ENCODE measurements at places on chromosomes 11 and 22.

GRCh38 chr11:66879583-66879982, 22.7 kb downstream of the LRFN4 start:
- no peak for DNase-seq

GRCh38 chr11:2830886-2831285, 54.7 kb downstream of the CDKN1C start:
- no peak for DNase-seq

- DNase-seq: no peak
These were observed 17.6 kb downstream of the SLC22A12 start for GRCh38 chr11:64608636-64609035.

GRCh38 chr11:14634813-14635212, 8.8 kb upstream of the PDE3B start:
- no peak for DNase-seq

DNA sequence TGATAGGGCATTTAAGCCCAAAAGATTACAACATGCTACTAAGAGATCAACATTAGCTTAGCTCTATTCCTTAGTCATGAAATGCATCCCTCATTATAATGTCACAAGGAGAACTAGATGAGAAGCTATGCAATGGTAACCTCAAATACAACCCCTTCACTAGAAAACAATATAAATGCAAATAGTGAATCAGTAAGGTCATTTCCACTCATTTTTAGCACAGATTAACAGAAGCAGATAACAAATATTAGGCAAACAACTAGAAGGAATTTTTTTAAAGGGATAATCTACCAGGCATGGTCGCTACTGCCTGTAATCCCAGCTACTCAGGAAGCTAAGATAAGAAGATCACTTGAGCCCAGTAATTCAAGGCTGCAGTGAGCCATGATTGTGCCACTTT, 28.2 kb downstream of the SIK3 start:
- DNase-seq: no peak

DNA sequence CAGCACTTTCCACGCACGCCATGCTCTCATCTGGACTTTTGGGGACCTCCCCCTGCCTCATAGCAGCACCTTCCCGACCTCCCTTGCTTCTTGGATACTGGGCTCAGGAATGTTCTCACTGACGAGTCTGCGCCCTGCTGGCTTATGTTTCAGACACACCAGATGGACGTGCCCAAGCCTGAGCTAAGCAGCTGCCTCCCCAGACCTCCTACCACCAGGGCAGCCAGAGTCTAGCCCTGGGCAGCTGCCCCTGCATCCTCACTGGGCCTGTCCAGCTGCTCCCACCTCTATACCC, 13.2 kb upstream of the RGL4 start:
- no peak for DNase-seq

GRCh38 chr22:40499209-40499623, 128.8 kb downstream of the SGSM3 start:
- DNase-seq: peak; percentile 82

- no peak for DNase-seq
These were observed 430 bp downstream of the CDC42EP1 start for GRCh38 chr22:37560608-37561211.

DNA sequence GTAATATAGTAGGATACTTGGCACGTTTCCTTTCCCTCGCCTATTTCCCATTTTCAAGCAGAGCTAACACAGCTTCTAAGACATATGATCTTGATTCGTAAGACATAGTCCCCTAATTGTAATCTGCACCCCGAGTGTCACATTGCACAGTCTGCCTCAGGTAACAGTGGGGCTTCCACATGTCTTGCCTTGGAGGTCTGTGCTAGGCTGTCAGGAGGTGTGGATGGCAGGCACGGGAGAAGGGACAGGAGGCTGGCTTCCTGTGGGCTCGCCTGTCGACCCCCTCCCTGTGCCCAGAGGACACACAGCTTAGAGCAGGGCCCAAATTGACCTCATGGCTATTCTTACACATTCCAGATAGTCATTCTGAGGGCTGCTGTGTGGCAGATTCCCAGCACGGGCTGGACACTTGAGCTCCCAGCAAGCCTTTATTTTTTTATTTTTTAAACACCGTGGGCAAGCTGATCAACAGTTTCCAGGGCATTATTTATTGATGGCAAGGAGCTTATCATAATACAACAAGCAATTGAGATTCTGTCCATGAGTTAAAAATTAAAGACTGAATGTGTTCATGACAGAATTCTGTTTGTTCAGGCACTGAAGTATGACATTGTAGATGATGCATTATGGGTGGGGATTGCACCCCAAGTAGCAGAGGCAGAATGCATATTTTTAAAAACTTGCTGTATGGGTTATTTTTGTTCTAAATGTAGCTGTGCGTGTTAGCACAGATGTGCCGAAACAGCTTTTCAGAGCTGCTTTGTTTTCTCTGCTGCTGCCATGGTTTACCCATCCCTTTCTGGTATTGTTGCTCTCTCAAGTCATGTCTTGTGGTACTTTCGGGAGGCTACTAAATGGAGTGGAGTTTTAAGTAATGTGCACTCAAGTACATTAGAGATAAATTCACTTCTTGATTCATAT, 113.0 kb downstream of the ATXN10 start:
- no peak for DNase-seq

- no peak for DNase-seq
These were observed 42.5 kb downstream of the ARRB1 start for GRCh38 chr11:75308986-75309385.

- no peak for DNase-seq
These were observed 1306.0 kb downstream of the TBC1D22A start for GRCh38 chr22:48068323-48068885.

DNA sequence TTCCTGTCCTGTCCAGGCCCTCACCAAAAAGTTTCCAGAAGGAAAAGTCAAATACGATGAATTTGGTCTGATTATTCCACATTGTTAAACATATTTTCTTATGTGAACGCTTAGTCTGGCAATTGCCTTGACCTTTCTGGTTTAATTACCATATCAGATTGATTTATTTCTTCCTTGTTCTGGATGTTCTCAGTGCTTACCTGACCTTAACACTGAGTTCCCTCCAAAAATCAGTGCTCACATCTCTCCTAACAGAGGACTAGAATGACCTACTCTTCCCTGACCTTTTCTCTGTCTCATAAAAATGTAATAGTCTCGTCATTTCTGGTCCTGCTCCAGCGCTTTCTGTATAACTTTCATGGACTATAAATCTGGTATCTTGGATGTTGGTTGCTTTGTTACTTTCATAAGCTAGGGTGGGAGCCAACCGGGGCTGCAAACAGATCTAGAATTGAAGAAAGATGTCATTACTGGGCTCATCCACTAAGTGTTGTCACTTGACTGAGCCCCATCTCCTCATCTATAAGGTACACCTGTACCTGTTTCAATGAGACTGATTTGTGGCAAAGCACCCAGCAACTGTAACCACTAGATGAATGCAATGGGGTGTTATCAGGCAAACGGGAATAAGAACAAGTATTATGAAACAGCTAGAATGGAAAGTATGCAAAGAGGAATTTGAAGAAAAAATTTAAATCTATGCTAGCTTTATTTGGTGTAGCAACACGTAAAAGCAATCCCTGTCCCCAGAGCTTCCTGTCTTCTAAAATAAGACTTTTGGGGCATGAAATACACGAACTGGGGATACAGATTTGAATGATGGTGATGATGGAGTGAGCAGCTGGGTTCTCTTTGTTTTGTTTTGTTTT, 2.4 kb downstream of the FADS2 start:
- DNase-seq: no peak

GRCh38 chr22:40855979-40856512, 393 bp downstream of the ST13 start:
- no peak for DNase-seq

DNA sequence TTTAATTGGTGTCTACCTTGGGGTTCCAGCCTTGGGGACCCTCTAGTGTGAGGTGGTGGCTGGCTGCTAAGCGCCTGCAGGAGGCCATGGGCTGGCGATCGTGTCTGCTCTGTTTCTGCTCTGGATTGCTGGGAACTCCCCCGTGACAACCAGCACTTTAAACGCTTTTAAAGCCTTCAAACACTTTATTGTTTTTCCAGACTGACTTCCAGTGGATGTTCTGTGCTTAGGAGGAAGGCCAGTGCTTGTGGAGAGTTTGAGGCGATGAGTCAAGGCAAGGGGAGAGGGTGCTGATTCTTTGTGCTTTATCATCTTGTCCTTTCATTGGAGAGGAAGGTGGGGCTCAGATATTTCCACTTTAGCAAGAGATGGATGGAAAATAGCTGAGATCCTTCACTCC, 81.6 kb downstream of the FLI1 start:
- no peak for DNase-seq

DNA sequence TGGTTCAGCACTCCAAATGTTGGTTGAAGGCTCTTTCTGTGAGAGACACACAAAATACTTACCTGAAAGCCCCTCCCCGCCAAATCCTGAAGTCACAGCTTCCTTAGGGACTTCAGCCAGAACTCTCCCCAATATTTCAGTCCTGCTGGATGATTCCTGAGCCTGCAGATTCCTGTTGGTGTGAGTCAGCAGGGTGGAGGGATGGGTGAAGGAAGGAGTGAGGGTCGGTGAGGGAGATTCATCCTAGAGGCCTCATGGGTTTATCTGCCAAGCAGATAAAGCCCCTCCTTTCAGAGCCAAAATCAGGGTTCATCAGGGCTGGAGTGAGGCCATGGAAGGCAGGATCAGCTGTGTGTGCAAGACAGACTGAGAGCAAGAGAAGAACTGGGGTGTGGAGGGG, 37.9 kb downstream of the SMIM38 start:
- DNase-seq: no peak

- no peak for DNase-seq
These were observed 22.3 kb upstream of the MICAL2 start for GRCh38 chr11:12088047-12088481.

DNA sequence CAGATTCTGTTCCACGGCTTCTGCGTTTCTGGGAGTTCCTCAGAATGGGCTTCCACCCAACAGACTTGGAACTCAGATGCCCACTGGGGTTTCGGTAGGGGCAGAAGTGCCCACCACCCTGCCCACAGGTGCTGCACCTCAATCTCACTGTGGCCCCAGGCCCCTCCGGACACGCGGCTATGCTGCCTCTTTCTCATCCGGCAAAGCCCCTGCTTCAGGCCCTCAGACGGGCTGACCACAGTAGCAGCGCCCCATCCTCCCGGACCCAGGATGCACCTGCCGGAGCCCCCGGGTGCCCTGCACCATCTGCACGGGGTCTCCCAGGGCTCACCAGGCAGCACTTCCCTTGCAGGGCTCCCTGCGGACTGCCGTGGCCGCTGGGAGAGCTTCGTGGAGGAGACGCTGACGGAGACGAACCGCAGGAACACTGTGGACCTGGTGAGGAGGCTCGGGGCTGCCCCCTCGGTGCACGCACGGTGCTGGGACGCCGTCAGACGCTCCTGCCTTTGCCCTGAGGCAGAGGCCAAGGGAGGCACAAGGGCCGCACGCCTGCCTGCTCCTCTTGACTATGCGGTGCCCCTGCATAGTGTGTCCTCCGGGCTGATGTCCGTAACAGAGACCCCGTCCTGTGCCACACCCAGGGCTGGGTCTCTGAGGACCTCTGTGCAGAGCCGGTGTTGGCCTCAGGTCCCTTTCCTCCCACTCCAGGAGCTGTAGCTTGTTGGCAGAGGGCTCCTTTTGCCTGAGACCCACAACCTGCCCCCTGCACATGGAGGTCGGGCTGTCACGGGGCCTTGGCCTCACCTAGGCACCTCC, 38.6 kb downstream of the SBF1 start:
- DNase-seq: no peak

DNA sequence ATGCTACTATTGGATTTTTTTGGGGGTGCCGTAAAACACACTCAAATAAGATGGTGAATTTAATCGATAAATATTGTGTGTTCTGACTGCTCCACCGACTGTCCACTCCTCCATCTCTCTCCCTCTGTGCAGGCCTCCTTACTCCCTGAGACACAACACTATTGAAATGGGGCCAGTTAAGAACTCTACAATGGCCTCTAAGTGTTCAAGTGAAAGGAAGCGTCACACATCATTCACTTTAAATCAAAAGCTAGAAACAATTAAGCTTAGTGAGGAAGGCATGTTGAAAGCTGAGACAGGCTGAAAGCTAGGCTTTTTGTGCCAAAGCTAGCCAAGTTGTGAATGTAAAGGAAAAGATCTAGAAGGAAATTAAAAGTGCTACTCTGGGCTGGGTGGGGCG, 156.7 kb downstream of the CTTN start:
- no peak for DNase-seq

DNA sequence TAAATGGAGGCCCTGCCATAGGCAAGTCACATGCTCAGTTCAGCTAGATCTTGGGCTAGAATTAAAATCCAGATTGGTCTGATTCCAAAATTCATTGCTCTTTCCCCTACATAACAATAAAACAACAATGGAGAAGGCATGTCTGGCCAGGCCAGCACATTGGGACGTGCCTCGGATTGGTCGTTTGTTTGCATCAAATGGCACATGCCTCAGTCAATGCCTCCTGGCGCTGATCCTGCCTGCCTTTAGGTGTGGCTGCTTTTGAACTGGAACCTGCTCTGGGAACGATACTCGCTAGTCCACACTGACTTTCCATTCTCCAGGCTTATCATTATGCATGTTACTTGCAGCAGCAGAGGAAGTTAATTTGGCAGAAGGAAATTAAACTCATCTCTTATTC, 322.1 kb downstream of the NELL1 start:
- no peak for DNase-seq

DNA sequence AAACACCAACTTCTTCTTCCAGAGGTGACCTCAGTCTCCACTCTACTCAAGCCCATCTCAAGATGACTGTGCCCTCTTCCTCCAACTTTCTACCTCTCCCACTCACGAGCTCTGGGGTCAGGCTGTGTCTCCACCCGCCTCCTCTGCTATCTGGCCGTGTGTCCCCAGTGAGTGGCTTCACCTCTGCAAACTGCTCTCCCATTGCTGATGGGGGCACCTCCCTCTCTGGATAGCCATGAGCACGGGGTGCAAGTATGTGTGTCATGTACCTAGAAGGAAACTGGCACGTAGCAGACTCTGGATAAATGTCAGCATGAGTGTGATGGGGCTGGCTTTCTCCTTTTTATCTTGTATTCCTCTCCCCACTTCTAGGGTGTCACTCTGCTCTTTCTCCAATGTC, 18.3 kb upstream of the RAC2 start:
- DNase-seq: no peak

- no peak for DNase-seq
These were observed 1.4 kb downstream of the PC start for GRCh38 chr11:66956689-66957290.

DNA sequence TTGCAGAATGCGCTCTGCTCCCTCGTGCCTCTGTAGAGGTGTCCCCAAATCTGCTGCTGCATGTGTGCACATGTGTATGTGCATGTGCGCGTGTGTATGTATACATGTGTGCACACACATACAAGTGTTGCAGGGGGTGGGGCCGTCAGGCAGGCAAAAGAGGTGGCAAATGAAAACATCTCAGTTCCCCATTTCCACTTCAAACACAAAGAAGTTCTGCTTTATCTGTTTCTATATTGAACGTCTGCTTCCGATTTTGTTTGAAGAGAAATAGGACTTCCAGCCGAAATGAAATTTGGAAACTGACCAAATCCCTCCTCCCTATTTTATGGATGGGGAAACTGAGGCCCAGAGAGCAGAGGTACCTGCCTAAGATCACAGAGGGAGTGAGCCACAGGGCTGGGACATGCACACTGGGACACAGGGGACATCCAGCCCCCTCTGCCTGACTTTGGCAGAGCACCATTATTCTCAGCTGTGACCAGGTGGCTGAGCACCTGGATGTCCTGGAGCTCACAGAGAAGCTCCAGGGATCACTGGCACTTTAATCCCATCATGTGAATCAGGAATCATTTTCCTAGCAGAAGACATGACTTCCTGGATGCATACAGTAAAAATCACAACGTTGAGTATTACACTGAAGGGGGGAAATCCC, 41.2 kb upstream of the ALX4 start:
- no peak for DNase-seq

GRCh38 chr11:28346209-28346608, 238.0 kb downstream of the METTL15 start:
- DNase-seq: no peak
